ENCODE measurements at places on chromosomes 3 and 15. TPM values are rescaled to one million over a fixed set of nuclear protein-coding genes. Genes with fewer than 3 reads are reported as not detected.

FOXB1 gene
- total RNA-seq = not detected

CLEC3B gene
- not detected for total RNA-seq

CHRD gene
- 0.07 TPM for total RNA-seq

MTHFS gene
- 15.7 TPM for total RNA-seq

TMOD2 gene
- total RNA-seq = 8.0 TPM

ZNF385D gene
- total RNA-seq = 4.5 TPM

Measured in mammary microvascular endothelial cell (primary cell).